Vagina (tissue), 2 donors: ENCODE measurements at places on chromosomes 1 and 21.

DNA sequence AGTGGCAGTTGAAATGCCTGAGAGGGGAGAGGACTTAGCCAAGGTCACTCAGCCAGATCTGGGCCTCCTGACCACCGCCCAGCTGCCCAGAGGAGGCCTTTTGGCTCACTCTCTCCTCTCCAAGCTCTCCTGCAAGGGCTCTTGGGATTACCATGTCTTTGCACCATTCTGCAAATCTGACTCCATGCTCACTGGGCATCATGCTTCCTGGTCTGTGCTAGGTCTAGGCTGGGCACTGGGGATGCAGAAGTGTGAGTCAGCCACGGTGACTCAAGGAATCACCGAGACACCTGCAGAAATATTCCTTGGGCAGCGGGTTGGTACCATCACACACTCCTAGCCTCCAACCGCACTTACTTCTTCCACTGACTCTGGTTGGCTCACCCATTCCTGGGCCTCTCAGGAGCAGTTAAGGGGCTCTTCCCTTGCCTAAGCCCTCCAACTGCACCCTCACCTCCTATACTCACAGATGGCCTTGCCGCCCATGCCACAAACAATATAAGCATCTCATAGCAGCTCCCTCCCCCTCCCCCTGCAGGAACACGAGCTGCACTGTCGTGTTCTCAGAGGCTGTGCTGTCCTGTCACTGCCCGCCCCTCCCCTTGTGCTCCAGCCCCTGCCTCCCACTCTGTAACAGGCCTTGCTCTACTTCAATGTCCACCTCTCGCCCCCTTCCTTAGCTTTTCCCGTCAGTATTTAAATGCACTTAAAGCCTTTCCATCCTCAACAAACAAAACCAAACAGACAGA lies 34.8 kb downstream of the CDCP2 start:
- no peak for DNase-seq

GRCh38 chr1:209505044-209505443 lies 78.5 kb upstream of the CAMK1G start:
- DNase-seq, result no peak

GRCh38 chr1:33684396-33685179 lies 179.3 kb upstream of the HMGB4 start:
- DNase-seq, result peak; percentile 25

- DNase-seq, result no peak
Observed at GRCh38 chr1:246875041-246876026, 56.4 kb downstream of the AHCTF1 start.
